Activated naive CD4-positive, alpha-beta T cell treated with anti-CD3 and anti-CD28 coated beads, Interleukin-2, amount 50 U/mL, for 72 hours (primary cell): ENCODE measurements at places on chromosomes 3 and 15. TPM values are rescaled to one million over a fixed set of nuclear protein-coding genes. Genes with fewer than 3 reads are reported as not detected.

The SAXO2 gene
- 0.64 TPM for total RNA-seq

The MYL3 gene
- total RNA-seq = not detected

The SERINC4 gene
- total RNA-seq = 0.61 TPM

The ZNF502 gene
- total RNA-seq = 1.1 TPM

The CPLX3 gene
- 0.25 TPM for total RNA-seq

The NEK10 gene
- 0.34 TPM for total RNA-seq

The ADAMTSL3 gene
- not detected for total RNA-seq

The VPS39 gene
- total RNA-seq = 55.2 TPM

The KIF7 gene
- total RNA-seq = 4.6 TPM

The TMEM41A gene
- 26.6 TPM for total RNA-seq

The ROBO1 gene
- total RNA-seq = not detected

The CSPG4 gene
- not detected for total RNA-seq

The ZNF710 gene
- total RNA-seq = 13.2 TPM

The ANKUB1 gene
- total RNA-seq = not detected

The TMOD2 gene
- 3.6 TPM for total RNA-seq

The SERPINI2 gene
- not detected for total RNA-seq
